ENCODE measurements at places on chromosomes 6 and 20.
A peak's percentile ranks its signal among the peaks of the same experiment; 100 is the strongest.

DNA sequence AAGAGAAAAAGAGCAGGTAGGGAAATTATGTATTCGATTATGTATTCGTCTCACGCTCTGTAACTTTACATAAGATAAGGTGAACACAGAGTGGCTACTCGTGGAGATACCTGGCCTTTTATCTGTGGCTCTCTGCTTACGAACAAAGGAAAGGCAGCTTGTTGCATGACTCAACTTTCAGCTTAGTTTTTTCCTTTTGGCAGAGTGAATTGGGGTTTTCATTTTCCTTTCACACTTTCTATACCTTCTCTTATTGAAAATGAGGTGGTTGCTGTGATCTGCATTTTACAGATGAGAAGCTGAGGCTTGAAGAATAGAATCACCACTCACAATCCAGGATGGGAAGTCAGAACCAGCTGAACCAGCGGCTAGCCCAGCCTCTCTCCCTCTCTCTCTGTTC, 13.3 kb upstream of the KCNK15 start:
- DNase-seq, result no peak

DNA sequence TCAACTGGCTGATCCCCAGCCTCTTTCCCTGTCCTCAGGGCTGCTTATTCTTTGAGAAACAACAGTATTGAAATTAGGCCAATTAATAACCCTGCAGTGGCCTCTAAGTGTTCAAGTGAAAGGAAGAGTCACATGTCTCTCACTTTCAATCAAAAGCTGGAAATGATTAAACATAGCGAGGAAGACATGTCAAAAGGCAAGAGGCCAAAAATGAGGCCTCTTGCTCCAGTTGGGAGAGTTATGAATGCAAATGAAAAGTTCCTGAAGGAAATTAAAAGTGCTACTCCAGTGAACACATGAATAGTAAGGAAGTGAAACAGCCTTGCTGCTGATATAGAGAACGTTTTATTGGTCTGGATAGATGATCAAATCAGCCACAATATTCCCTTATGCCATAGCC, 131.5 kb downstream of the MACROD2 start:
- no peak for DNase-seq

GRCh38 chr6:94510877-94511276, 1066.5 kb upstream of the MANEA start:
- no peak for DNase-seq

GRCh38 chr6:155883334-155883731, 427.7 kb upstream of the NOX3 start:
- DNase-seq, result no peak

DNA sequence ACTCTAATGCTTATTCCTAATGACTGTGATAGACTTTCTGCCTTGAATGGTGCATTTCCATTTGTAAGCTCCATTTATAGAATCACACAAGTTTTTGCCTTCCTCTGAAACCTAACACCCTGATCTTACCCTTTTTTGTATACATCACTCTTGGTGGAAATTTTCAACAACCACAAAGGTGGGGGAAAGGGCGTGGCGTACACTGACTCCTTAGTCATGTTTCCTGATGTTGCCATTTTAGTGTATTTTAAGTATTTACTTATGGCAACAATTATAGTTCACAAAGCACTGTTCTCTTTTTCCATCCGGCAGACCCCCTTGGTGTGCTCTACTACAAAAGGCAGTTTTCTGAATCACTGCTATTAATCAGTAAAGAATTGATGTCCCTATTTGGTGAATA, 92.0 kb downstream of the ATXN1 start:
- DNase-seq, result no peak

DNA sequence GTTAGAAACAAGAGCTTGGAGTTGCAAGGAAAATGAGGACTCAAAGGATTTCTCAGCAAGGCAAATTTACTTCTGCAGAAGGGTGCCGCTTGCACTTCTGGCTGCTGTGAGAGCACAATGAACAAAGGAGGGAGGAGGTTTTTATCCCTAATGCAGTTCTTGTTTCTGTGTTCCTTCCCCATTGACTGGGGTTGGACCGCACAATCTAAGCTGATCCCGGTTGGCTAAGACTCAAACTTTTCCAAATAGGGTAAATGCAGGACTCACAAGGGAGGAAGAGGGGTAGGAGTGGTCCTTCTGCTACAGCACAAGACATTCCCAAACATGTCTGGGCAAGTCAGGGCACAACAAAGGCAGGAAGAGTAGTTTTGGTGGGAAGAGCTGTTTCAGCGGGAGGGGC, 249.6 kb upstream of the MOCS1 start:
- no peak for DNase-seq

- DNase-seq, result peak; percentile 62
Measured at GRCh38 chr6:44224029-44224964, 902 bp downstream of the SLC29A1 start.

DNA sequence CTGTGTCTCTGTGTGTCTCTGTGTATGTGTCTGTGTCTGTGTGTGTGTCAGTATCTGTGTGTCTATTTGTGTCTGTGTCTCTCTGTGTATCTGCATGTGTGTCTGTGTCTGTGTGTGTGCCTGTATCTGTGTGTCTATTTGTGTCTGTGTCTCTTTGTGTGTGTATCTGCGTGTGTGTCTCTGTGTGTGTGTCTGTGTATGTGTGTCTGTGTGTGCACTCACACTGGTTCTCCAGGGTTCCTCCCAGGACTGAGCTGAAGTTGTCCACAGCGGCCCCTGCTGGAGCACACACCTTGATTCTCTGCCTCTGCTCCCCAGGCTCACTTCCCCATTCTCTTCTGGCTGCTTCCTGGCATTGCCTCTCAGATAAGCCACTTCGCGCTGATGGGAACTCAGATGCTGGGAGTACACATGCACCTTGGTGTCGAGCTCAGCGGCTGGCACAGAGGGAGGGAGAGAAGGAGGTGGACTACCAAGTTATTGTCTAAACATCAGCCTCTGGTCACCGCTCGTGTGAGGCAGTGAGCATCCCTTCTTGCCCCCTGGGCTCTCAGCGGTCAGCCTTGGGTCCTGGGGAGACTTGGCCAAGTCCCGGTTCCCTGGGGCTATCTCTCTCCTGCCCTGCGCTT, 104.9 kb upstream of the NXT1 start:
- DNase-seq, result no peak
